ENCODE measurements at places on chromosomes 16 and 17.

DNA sequence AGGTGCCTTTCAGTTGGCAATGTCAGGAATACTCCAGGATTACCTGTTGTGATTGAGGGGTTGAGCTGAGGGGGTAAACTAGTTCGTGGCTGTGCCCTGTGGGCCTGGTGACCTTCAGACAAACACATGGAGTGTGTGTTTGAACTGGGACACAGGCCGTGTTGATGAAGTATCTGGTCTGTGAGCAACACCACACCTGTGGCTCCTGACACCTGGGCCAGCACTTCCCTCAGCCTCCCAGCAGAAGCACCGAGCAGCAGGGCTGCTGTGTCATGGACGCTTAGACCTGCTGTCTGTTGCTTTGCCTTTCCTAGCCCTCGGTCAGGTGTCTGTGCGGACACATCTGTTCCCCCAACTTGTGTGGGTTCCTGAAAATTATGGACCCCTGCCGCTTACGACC lies 82.9 kb downstream of the KSR1 start:
- DNase-seq = no peak

- DNase-seq = no peak
These were observed 184.9 kb upstream of the CDH11 start for GRCh38 chr16:65306722-65307121.

DNA sequence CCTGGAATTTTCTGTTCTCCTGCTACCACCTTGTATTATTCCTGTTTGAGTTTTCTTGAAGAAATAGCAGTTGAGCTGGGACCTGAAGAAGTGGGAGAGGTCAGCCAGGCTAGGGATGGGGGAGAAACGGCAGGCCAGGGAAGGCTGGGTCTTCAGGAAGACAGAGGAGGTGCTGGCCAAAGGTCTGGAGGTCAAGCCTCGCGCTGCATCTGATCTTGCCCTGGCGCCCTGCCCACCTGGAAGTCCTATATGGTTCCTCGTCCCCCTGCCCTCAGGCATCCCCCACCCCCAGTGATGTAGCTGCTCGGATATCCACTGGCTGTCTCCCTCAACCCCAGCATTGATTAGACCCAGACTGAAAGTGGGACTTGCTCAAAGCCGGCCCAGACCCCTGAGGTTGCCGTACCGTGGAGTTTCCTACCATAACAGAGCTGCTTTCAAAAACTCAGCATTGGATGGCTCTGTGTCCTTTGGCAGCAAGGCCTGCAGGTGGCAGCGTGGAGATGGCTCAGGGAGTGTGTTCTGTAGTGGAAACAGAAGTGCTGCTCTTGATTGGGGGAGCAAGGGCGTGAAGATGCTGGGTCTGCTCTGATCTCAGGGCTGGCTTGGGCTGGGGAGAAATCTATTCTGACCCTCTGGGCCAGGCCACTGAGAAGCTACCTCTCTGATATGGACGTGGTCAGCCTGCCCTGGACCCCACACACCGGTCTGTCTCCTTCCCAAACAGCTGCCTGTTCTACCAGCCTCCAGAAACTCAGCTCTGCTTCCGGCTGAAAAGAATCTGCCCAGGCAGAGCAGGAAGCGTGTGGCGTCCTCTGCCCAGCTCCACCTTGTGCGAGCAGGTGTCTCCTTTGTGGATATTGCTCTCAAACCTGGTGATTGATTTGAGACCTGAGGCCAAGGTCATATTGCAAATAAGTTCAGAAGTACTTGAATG lies 107.0 kb upstream of the CACNG5 start:
- no peak for DNase-seq

DNA sequence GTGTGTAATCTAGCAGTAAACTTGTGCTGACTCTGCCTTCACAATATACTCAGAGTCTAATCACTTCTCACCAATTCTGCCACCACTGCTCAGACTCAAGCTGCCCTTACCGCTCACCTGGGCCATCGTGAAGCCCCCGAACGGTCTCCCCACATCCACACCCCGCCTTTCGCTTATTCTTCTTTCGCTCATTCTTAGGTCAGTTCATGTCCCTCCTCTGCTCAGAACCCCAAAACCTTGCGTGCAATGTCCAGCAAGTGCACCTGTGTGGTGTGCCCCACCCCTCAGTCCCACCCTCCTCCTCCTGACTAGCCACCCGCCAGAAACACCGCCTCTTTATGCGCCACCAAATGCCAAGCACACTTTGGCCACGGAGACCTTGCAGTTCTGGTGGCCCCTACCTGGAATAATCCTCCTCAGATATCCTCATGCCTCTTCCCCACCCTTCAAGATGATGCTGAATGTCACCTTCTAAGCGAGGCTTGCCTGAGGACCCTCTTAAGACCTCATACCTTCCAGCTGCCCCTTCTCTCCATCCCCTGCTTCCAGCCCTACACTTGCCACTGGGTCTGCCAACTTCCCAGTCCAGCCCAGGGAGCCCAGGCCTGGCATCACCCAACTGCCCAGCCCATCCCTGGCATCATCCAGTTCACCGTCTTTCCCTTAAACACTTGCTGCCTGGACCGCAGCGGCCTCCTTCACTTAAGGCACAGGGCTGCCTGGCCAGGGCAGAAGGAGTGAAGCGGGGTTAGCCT lies 34.3 kb upstream of the RBFOX3 start:
- DNase-seq = no peak

- DNase-seq = no peak
These were observed 2.1 kb upstream of the SPG7 start for GRCh38 chr16:89506113-89506504.

GRCh38 chr17:31695456-31696090 lies 163.5 kb downstream of the COPRS start:
- DNase-seq = no peak

- no peak for DNase-seq
These were observed 36.2 kb downstream of the RGS9 start for GRCh38 chr17:65173284-65173793.

- no peak for DNase-seq
These were observed 67.2 kb upstream of the GNG13 start for GRCh38 chr16:867421-868385.

- DNase-seq = no peak
These were observed 4.1 kb downstream of the PECAM1 start for GRCh38 chr17:64386412-64387144.

- no peak for DNase-seq
These were observed 126.5 kb upstream of the CORO6 start for GRCh38 chr17:29749045-29749825.

- no peak for DNase-seq
These were observed 13.1 kb downstream of the CTU2 start for GRCh38 chr16:88719267-88719932.

GRCh38 chr17:5976251-5976650 lies 93.9 kb upstream of the WSCD1 start:
- no peak for DNase-seq

DNA sequence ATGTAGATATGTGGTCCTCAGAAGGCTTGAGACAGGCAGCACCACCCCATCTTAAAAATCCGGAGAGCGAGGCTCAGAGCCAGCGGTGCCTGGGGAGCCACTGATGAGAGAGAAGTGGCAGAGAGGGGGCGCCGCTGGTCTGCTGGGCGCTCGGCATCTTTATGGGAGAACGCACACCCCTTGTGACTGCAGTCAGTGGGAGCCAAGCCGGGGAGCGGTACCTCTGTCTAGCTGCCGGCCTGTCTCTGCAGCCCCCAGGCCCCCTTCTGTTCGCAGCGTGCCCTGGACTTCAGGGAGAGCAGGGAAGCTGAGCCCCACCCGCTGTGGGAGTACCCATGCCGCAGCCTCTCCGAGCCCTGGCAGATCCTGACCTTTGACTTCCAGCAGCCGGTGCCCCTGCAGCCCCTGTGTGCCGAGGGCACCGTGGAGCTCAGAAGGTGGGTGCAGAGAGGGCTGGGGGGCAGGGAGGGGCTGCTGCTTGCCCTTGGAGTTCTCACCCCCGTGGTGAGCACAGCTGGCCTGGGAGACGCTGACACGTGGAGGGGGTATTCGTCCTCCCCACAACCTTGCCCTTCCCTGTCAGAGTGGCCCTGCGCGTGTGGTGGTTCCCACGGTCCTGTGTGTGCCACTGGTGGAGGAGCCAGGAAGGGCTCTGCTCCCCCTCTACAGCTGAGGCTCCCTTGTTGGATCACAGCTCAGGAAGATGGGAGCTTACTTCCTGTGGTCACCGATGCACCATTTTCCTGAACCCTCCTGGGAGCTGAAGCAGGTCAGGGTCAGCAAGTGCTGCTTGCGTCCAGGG lies 44.8 kb downstream of the PRMT7 start:
- no peak for DNase-seq

- DNase-seq = no peak
These were observed 368.9 kb upstream of the C16orf82 start for GRCh38 chr16:26697807-26698206.

DNA sequence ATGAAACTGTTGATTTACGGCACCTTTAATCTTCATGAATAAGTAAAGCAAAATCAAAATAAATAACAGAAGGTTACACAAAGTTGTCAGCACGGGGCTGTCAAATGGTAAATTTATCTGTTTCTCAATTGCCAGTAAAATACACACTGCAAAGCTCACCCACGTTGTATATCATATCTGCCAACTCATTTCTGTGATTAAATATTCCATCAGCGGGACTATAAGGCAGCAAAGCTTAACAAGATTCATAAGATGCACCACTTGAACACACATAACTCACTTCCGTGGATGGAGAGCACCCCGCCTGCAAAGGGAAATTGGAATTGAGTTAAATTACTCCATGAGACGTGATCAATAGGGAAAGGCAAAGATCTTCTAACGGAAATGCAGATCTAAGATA lies 280.0 kb downstream of the RBFOX1 start:
- no peak for DNase-seq

GRCh38 chr17:32382526-32383223 lies 32.7 kb downstream of the ZNF207 start:
- no peak for DNase-seq

DNA sequence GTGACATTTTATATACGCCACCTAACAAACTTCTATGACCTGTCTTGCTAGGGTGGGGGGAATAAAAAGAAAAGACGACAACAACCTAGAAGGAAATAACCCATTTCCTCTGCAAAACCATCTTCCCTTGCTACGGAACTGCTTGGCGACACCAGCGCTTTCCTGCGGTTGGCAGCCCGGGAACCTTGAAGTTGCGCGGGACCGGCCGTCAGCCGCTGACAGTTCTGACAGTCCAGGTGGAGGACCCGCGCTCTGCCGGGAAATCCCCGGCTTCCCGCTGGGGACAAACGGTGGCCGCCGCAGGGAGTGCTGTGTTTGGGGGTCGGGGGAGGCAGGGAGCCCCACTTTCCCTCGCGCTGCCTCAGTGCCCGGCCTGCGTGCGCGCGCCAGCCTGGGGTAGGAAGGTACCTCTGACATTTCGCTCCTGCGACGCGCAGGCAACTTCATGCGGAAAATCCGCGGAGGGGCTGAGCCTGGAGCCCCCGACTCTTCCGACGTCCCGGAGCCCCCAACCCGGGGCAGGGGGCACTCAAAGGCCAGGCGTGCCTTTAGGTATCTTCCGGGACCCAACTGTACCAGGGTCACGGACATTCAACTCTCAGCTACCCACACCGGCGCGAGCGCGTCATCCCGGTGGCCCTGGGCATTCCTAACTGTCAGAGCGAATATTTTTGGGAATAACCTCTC lies 516 bp downstream of the SLC16A6 start:
- no peak for DNase-seq

- DNase-seq = no peak
These were observed 11.2 kb downstream of the PPL start for GRCh38 chr16:4925791-4926190.

DNA sequence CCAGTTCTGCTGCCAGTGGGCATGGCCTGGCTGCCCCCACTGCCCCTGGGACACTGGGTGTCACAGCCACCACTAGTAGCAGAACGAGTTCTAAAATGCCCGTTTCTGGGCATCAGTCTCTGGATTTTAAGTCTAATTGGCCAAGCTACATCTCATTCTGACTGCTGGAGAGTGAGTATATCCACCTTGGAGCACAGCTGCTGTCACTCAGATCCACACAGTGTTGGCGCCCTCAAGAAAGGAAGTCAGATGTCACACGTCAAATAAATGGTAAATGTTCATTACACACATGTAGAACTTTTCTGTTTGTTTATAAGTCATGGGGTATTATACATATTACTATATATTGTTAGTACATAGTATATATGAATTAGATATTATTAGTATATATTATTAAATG lies 19.4 kb downstream of the GNGT2 start:
- no peak for DNase-seq

DNA sequence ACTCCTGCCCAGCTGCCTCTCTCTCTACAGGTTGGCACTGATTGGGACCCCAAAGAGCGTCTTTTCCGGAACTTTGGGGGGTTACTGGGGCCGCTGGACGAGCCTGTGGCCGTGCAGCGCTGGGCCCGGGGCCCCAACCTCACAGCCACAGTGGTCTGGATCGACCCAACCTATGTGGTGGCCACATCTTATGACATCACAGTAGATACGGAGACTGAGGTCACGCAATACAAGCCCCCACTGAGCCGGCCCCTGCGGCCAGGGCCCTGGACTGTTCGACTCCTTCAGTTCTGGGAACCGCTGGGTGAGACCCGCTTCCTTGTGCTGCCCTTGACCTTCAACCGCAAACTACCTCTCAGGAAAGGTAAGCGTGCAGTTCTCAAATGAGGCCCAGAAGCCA lies 12.3 kb downstream of the XYLT2 start:
- DNase-seq = no peak

GRCh38 chr16:81843243-81843582 lies 64.1 kb downstream of the PLCG2 start:
- DNase-seq = no peak

- DNase-seq = no peak
These were observed 55.4 kb downstream of the TENT4B start for GRCh38 chr16:50208460-50208931.

DNA sequence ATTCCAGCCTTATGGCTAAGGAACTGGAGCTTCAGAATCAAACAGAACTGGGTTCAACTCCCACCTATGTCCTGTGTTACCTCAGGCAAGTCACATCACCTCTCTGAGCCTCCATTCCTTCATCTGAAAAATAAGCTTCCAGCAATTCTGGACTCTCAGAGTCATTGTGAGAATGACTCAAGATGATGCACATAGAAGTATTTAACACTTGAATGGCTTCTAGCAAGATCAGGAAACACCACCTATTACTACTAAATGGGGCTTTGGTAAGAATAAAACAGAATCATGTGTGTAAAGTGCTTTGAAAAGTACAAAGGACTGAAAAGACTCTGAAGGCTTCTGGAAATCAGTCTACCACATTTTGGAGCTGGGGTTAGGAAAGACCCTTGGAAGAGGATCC lies 30.8 kb upstream of the CALB2 start:
- no peak for DNase-seq

- no peak for DNase-seq
These were observed 9.0 kb downstream of the MAP2K6 start for GRCh38 chr17:69423450-69423849.

DNA sequence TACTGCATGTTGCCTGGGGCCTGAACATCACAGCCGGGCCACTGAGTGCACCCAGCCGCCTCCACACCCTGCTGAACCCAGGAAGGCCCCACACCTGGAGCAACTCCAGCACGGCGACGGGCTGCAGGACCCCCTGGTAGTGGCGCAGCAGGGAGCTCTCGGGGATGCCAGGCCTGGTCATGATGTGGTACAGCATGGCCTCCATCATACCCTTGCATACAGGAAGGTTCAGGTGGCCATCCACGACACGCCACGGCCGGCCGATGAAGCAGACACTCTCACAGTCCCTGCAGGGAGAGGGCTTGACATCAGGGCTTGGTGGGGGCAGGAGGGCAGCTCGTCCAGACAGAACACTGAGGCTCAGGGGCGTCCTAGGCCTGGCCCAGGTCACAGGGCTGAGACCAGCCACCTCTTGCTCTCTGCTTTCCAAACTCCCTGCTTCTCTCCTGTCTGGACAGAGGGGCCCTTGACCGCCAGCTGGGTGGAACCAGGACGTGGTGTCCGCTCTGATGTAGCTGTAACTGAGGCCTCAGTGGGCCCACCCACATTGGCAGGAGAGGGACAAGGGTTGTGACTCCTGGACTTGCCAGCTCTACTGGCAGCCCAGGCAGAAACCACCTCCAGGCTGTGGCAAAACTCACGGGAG lies 60.3 kb downstream of the IL21R start:
- no peak for DNase-seq
